SW480 (cell line): ENCODE measurements at places on chromosomes 5 and 9.
A peak's percentile ranks its signal among the peaks of the same experiment; 100 is the strongest.

- DNase-seq: peak; percentile 53
Measured at GRCh38 chr9:38035873-38036272, 33.2 kb downstream of the SHB start.

DNA sequence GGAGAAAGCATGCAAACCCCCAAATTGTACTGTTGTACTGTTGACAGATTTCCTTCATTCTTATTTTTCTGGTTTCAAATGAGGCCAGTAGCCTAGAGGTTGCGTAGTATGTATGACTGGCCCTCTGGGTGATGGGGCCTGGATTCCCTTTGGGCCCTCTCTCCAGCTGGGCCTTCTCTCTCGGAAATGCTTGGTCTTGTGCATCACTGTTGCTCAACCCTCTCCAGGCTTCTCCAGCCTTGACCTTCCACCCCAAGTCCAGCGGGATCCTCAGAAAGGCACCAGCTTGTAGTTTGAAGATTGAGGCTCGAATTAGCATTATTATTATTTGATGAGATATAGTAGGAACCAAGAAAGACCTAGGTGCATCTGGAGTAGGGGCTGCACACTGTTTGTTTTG lies 87.0 kb downstream of the ANGPTL2 start:
- DNase-seq: no peak

GRCh38 chr5:75848077-75848476 lies 130.8 kb upstream of the POC5 start:
- no peak for DNase-seq

DNA sequence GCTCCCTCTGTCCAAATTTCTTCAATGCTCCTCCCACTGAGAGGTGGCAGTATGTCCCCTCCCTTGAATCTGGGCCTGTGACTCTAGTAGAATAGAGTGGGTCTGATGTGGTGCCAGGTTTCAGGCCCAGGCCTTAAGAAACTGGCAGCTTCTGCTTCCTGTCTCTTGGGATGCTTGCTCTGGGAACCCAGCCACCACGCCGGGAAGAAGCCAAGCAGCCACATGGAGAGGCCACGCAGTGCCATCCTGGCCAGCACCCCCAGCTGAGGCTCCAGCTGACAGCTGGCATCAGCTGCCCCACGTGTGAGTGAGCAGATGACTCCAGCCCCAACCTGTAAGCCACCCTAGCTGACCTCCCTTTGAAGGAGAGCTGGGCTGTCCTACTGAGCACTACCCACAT lies 7.3 kb upstream of the TSPAN17 start:
- no peak for DNase-seq

- no peak for DNase-seq
Measured at GRCh38 chr9:126490214-126490631, 123.5 kb upstream of the LMX1B start.

DNA sequence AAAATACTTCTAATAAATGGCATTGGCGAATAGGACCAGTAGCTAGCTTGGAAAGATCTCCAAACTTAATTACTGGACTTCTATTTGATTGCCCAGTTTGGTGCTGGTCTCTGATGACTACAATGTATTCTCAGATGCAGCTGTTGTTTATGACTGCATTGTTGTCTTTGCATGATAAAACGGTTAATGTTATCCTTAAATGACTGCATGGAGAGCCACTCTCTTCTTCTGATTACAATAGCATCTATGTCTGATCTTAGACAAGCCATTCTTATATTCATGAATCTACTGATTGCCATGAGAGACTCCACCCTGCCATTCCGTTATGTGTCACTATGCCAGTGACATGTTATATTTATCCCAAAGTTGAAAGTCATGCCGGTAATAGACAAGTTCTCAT lies 42.9 kb upstream of the ERBIN start:
- no peak for DNase-seq

DNA sequence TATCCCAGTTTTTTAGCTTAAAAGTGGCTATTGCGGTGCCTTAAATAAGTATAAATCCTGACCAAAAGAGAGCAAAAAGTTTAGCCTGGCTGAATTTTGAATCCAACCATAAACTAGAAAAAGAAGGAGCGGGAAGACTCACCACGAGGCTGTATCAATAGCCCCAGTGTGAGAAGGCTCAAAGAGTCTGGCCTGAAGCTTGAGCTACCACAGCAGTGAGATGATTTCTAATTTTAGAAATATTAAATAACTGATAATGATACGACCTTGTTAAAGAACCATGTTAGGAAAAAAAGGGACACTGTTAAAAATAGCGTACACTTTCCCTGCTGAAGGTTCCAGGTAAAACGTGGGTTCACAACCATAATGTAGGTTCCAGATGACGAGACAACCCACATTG lies 134.1 kb upstream of the ZNF462 start:
- no peak for DNase-seq

DNA sequence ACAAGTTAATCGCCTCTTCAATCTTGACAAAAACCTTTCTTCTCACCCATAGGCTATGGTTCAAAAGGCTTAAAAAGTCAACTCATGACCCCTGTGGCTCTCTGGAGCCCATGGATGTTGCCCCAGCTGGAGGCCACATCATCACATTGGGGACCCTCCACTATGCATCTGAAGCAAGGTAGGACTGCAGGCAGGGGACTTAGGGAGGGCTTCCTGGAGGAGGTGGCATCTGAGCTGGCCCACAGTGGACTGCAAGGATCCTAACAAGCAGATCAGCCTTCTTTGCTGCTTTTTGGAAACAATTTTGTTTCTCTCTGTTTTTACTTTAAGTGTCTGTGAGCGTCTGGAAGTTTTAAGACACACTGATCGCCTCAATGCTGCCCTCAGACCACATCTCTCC lies 234.7 kb downstream of the HSPA4 start:
- no peak for DNase-seq

DNA sequence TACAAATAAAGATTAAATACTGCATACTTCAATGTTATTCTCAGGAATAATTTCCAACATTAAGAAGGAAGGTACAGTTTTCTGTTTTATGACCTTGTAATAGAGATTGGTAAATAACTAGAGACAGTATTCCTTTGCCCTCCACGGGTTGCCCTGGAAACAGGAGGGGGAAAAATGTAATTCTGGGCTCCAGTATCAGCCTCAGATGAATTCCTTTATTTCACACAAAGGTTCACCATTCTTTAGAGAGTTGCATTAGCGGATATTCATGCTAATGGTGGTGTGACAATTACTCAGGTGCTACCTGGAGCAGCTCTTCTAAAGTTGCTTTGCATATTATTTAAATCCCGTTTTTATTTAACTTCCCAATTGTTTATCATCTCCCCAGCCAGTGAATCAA lies 42.6 kb downstream of the CETN3 start:
- DNase-seq: no peak

DNA sequence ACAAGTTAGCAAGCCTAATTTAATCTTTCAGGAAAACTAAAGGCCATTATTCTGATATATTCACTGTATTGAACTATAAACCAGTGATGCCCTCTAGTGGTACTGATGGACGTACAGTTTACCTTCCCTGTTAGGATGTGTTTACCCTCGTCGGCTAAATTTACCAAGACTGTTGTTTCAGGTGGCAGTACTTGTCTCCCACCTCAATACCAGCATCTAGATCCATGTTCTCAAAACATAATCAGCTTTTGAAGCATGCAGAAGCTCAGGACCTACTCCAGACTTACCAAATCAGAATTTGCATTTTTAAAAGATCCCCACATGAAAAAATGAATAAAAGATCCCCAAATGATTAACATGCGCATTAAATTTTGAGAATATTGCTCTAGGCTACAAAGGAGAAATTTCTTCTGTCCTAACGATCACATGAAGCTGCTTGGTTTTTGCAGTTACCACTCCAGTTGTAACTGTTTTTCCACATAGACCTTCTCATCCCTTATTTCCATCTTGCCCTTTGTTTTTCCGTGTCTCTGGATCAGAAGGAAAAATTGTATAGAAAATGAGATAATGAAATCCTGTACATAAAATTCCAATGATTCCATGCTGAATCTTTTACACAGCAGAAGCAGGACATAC lies 3.2 kb upstream of the BAAT start:
- DNase-seq: peak; percentile 51

GRCh38 chr5:64397552-64397951 lies 108.3 kb upstream of the RGS7BP start:
- no peak for DNase-seq

DNA sequence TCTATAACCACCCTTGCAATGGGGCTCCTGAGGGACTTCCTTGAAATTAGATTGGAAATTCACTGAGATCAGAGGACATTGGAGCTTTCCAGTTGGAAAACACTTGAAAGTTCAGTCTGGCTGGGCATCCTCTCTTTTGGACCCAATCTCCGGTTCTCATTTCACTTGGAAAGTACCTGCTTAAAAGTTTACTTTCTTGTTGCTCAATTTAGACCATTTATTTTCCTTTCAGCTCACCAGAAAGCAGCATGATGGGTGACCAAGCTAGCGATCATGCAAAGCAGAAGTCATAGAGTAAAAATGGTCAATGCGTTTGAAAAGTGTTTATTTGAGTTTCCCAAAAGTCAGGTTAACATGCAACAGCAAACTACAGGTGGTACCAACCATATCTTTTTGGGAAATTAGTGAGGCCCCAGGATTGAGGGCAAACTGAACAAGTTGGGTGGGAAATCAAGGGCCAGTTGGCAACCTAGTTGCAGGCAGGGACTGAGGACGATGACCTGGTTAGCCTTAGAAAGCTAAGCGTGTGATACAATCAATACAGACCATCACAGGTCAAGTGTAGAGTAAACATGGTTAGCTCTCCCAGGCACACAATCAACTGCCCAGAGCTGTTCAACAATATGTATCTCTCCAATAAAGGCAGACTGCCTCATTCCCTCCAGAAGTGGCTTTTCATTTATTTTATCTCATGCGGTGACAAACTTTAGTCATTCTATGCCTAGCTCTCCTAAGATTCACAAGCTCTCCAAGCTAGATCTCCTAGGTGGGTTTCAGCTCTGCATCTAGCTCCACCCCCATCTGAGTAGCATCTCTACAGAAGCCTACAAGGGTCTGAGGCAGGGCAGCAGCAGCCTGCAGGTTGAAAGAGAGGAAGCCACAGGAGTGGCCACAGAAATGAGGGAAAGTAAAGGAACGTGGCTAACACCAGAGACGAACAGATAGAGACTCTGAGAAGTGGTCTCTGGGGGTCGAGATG lies 136.9 kb downstream of the UGCG start:
- DNase-seq: no peak

DNA sequence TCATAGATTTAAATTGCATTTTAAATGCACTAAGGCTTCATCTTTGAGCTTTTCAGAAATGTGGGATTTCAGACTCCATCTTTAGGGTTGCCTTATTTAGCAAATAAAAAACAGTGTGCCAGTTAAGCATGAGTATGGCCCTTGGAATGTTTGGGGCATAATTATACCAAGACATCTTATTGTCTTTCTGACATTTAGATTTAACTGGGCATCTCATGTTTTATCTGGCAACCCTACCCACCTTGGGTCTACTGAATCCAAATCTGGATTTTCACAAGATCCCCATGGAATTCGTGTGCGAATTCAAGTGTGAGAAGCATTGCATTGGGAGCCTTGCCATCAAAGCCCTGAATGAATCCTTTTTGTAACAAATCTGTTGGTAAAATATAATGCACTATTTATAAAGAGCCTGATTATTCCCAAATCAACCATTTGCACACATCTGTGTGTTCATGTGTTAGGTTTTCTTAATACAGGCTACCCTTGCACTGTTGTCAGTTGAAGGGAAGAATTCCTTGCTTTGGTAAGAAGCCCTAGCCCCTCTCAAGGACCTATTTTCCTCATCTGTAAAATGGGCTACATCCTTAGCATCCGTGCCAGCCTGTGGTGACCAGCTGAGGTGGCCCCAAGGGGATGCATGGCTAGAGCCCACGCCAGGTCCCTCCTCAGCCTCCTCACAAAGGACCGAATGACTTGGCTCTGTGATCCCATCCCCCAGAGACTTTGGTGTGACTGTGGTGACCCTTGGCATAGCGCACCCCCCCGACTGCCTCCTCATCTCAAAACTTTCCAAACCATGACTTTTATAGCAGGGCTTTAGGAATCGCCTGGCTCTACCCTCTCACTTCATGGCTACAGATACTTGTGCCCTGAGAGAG lies 8.1 kb downstream of the GSN start:
- DNase-seq: no peak

DNA sequence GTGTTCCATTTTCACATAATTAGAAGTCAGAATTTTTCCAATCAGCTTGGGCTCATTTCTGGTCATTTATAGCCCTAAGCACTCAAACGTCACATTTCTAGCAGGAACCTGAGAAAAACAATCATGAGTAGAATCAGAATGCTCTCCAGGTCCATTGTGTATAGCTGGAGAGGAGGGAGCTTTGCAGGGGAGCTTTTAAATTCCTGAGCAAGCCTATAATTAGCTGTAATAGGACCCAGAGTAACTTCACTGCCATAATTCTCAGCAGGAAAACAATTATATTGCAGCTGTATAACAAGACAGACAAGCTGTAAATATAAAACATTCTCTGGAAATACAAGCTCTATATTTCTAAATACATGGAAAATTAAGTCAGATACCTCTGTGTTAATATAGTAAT lies 637.6 kb upstream of the SGCD start:
- DNase-seq: no peak

DNA sequence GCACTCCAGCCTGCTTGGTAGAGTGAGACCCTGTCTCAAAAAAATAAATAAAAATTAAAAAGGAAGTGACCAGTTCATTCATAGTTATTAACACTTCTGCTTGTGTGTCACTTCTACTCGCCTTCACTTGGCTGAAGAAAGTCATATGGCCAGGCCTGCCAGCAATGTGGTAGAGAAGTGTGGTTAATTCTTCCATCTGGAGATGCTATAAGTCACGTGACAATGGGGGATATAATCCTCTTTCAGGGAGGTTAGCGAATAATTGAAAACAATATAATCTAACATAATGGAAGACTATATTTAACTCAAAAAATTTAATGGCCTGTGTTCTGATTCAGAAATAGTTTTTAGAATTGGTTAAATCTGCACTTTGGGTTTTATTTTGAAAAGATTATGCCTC lies 305.6 kb downstream of the DOCK8 start:
- no peak for DNase-seq

DNA sequence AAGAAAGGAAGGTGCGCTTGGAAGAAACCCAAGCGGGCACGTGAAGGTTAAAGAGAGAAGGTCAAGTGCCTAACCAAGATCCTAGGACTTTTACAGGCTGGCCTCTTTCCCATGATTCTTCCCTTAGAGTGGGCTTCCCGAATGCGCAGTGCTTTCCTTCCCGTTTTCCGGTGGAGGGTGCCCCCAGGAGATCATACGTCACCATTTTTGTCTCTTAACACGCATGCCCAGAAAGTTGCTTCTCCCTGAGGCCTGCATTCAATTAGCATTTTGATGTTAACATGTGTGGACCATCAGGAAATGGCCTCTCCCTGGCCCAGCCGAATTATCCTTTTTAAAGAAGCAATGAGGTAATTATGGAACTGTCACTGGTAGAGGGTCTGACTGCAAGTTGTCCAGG lies 1.9 kb upstream of the RUSC2 start:
- DNase-seq: no peak
